ENCODE measurements at places on chromosomes 16 and 17.

DNA sequence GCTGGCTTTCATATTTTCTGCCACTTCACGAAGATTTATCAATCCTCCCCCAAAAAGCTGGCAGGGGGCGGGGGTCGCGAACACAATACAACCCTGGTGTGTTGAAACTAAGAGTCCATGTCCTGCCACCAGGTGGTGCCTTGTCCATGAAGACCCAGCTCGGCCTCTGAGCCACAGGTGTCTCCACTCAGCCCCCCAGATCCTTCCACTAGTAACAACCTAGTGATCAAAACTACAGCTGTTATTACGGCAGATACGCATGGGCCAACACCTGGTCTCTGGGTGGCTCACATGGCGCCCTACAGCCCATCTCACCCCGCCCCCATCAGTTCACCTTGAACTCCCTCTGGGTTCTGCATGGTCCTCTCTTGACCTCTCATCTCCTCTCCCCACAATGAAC is 27.7 kb downstream of the USP7 start:
- no peak for DNase-seq

DNA sequence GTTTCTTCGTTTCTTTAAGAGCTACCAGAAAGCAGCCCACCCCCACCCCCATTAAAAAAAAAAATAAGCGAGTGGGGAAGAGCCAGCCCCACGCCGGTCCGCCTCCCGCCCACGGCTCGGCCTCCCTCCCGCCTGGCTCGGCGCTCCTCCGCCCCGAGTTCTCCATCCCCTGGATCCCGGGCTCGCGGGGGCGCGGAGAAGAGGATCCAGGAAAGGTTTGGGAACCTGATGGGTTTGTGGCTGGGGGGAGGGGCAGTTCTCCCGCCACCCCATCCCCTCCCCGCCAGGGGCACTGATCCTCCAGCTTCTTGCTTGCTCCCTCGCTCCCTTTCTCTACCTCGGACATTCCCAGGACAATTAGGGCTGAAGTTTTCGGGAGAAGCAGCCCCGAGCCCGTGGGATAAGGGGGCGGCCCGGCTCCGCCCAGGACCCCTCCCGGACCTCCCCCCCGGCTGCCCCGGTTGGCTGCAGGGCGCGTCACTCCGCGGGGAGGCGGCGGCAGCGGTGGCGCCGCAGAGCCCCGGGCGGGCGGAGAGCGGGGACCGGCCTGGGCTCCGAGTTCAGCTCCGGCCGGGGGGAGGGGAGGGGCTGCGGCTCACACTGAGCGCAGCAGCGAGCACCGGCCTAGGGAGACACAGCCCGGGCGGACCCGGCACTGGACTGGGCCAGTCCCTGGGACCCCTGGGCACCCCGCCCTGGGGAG is 1.0 kb upstream of the SALL1 start:
- DNase-seq, result peak; percentile 69

DNA sequence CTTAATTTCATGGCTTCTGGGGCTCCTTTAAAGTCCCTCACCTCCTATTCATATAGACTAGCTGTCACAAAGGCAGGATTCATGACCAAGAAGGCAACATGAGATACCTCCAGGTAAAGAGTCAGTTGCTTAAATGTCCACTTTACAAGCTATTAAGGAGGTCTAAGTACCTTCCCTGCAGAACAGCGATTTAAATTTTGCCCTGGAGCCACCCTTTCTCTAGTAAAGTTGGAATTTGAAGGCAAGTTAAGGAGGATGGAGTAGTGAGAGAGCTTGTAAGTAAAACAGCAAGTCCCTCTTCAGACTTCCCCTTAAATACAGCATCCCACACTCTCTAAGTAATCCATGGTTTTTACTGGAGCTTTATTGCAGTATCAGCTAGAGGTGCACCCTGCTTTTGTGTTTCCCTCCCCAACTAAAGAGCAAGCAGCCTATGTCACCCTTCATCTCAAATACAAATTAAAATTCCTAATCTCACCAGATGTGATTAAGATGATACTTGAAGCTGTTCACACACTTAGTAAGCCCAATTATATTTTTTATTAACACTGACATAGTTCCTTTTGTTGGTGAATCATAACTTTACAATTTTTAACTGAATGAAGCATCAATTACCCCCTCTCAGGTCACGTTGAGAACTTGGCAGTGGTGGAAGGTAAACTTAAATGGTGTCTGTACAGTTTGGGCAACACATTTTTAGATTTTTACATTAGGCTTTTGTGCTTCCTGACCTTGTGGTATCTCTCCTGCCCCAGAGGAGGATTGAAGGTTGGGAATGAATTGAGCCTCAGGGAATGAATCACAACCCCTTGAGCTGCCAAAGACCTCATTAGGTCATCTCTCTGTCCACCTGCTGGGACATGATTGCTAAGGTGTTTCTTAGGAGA is 108.9 kb downstream of the TANGO6 start:
- no peak for DNase-seq

- no peak for DNase-seq
These were observed 898 bp downstream of the CAPNS2 start for GRCh38 chr16:55567382-55567781.

GRCh38 chr17:31688701-31689100 is 170.3 kb downstream of the COPRS start:
- DNase-seq, result no peak

DNA sequence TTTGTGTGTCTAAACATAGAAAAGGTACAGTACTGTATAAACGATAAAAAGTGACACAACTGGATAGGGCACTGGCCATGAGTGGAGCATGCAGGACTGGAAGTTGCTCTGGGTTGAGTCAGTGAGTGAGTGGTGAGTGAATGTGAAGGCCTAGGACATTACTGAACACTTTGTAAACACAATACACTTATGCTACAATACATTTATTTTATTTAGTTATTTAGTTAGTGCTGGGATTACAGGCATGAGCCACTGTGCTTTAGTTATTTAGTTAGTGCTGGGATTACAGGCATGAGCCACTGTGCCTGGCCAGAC is 4.6 kb downstream of the CFAP20 start:
- DNase-seq, result no peak

DNA sequence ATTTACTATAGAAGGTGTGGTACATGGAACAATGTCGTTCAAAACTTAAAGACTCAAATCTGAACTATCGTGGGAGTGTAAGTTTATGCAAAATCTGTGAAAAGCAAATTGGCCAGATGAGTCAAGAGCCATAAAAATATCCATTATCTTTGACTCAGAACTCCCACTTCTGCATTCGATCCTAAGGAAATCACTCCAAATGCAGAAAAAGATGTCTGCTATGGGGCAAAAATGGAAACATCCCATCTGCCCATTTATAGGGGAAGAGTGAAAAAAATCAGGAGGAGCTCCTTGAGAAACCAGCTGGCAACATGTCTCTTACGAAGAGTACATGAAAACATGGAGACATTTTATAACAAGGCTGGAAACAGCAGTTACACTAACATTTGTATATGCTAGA is 43.6 kb upstream of the CCDC182 start:
- no peak for DNase-seq

DNA sequence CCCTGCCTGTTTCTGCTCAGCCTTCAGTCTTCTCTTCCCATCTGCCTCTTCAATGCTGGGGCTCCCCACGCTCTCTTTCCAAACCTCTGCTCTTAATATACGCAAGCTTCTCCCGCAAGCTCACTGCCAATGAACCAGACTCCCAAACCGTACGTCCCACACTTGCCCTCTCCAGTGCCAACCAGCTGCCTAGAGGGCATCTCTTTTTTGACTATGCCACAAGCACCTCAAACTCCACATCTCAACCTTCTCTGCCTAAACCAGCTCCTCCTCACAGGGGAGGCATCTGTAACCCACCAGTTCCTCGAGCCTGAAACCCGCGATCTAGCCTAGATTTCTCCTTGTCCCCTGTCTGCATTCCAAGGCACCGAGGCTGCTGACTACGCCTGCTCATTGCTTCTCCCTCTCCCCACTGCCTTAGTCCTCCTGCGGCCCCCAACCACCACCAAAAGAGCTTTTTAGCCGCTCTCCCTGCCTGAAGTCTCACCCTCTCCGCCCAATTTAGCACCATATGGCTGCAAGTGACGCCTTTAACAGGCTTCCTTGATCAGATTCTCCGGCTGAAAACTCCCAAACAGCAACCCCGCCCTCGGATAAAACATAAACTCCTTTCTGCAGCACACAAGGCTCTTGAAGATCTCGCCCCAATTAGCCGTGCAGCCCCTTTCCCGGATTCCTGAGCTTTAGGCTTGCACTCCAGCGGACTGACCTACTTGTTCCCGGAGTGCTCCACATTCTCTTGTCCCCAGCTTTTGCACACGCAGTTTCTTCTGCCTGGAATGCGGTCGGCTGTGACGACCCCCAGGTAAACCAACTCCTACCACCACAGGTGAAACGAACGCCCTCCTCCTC is 1.5 kb downstream of the GGA2 start:
- no peak for DNase-seq

DNA sequence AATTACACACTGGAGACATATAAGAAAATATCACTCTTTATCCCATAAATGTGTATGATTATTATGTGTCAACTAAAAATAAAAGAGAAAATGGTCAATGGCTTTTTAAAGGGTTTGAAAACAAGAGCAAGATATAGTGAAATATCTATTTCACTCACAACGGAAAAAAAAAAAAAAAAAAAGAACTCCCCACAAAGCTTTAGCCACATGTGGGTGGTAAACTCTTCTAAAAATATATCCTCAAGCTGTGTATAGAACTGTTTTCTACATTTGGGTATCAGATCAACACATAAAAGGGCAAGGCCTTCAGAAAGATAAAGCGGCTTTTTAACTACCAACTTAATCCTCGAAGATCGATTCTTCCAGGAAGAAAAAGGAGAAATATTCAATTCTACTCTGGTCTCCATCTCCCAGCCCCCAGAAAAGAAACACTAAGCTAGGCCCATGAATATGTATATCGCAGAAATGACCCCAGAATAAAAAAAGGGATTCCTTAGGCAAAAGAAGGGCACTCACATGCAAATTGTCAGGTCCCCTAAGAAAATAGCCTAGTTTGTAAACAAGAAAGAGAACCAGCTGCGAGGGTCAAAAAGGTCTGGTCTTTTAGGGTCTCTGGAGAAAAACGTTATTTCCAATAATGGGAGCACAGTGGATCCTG is 4.4 kb downstream of the LITAF start:
- no peak for DNase-seq

- DNase-seq, result no peak
These were observed 103.7 kb downstream of the NPIPB5 start for GRCh38 chr16:22614271-22614947.

DNA sequence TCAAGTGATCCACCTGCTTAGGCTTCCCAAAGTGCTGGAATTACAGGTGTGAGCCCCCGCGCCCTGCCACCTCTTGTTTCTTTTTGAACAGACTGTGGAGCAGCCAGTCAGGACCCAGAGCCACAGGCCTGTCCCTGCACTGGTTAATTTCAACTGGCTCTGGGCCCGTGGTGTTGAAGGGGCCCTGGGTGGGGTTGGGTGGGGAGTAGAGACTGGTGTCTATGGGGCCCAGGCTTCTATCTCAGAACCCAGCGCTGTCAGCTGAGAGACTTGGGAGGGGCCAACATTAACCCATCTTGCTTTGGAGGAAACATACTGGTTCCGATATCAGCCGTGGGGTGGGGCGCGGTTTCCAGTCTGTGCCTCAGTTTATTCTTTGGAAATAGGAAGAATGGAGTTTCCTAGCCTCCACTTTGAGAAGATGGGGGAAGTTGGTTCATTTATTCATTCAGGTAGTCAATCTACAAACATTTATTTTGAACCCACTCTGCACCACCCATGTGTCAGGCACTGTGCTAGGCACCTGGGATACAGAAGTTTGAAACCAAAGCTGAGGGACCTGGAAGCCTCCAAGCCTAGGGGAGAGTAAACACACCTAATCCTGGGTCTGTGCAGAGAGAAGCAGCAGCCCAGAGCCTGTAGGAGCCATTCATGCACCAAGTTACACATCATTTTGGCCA is 15.5 kb upstream of the SLC4A1 start:
- DNase-seq, result no peak

- no peak for DNase-seq
These were observed 1.2 kb downstream of the ERN2 start for GRCh38 chr16:23711785-23712184.

DNA sequence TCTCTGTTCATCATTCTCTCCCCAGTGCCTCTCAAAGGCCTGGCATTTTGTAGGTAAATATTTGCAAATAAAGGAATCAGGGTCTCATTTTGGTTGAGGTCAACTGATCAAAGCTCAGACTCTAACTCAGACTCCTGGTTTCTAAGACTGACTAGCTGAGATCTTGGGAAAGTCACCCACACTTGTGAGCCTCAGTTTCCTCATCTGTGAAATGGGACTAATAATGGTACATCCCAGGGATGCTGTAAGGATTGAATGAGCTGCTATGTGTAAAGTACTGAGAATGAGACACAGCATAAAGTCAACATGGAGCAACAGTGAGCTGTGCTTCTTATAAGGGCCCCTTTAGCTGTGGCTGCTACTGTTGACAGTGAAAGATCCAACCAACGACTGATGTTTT is 70.6 kb upstream of the XYLT1 start:
- DNase-seq, result no peak

- no peak for DNase-seq
These were observed 79.7 kb downstream of the PLD6 start for GRCh38 chr17:17126131-17127110.

DNA sequence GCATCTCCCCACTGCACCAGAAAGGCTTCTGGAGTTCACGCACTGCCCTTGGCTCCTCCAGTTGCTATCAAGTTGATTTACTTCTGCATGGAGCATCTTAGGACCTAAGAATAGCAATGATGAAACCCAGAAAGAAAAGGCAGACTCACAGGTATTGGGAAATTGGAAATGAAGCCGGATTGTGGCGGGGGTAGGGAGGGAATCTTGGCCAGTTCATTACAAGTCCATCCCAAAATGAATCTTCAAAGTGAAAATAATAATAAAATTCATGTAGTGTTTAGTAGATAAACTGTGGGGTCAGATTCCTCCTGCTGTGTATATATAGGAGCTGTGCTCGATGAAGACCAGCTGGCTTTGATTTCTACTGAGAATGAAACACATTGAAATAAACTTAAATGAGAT is 33.7 kb downstream of the TEKT3 start:
- no peak for DNase-seq

DNA sequence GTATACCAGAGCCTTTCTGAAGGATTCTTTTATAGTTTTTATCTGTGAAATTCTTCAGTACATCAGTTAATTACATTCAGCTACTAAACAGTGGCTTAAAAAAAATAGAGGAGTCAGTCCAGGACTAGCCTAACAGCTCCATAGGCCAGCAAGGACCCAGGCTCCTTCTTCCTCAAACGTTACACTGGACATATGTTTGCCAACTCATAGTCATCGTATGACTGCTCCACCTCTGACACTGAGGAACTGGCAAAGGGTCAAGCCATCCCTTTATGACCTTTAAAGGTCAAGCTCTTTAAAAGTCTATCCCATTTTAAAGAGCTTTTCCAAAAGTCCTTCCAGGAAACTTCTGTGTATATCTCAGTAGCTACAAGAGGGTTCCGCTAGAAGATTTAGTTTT is 36.6 kb downstream of the PHLPP2 start:
- no peak for DNase-seq
